ENCODE measurements at places on chromosomes 1 and 21. TPM values are rescaled to one million over a fixed set of nuclear protein-coding genes. Genes with fewer than 3 reads are reported as not detected.

The IVL gene
- not detected for total RNA-seq

The TMEM269 gene
- total RNA-seq, result 0.15 TPM

The AGBL4 gene
- total RNA-seq, result not detected

The VAV3 gene
- total RNA-seq, result 4.9 TPM

The C2CD4D gene
- 3.9 TPM for total RNA-seq

The HFM1 gene
- not detected for total RNA-seq

The PRR9 gene
- not detected for total RNA-seq

The L1TD1 gene
- not detected for total RNA-seq

The CHRM3 gene
- total RNA-seq, result 0.13 TPM

The AADACL4 gene
- not detected for total RNA-seq

The S100A5 gene
- 3.2 TPM for total RNA-seq

The ACTN2 gene
- total RNA-seq, result 0.06 TPM

The UHMK1 gene
- total RNA-seq, result 50.1 TPM

The IRF6 gene
- 0.35 TPM for total RNA-seq

The TSPEAR gene
- total RNA-seq, result not detected

The NCF2 gene
- total RNA-seq, result 4.4 TPM

The KRTAP19-5 gene
- not detected for total RNA-seq

The OR2L3 gene
- total RNA-seq, result not detected

The TRIM33 gene
- 36.6 TPM for total RNA-seq

The RGS1 gene
- total RNA-seq, result 151 TPM

The RGS13 gene
- total RNA-seq, result not detected

The INKA2 gene
- 3.8 TPM for total RNA-seq

The C1QC gene
- total RNA-seq, result not detected

The KRTAP23-1 gene
- not detected for total RNA-seq

The OR2T33 gene
- not detected for total RNA-seq

The CTH gene
- total RNA-seq, result 6.0 TPM

The CBR3 gene
- 23.2 TPM for total RNA-seq

The HENMT1 gene
- total RNA-seq, result 21.6 TPM

The MAP3K7CL gene
- 9.5 TPM for total RNA-seq

Data from activated T-helper 17 cell treated with anti-CD3 and anti-CD28 coated beads, Interleukin-2, amount 50 U/mL, for 72 hours (primary cell).